Suppressor macrophage (primary cell): ENCODE measurements at places on chromosomes 11 and 22.

DNA sequence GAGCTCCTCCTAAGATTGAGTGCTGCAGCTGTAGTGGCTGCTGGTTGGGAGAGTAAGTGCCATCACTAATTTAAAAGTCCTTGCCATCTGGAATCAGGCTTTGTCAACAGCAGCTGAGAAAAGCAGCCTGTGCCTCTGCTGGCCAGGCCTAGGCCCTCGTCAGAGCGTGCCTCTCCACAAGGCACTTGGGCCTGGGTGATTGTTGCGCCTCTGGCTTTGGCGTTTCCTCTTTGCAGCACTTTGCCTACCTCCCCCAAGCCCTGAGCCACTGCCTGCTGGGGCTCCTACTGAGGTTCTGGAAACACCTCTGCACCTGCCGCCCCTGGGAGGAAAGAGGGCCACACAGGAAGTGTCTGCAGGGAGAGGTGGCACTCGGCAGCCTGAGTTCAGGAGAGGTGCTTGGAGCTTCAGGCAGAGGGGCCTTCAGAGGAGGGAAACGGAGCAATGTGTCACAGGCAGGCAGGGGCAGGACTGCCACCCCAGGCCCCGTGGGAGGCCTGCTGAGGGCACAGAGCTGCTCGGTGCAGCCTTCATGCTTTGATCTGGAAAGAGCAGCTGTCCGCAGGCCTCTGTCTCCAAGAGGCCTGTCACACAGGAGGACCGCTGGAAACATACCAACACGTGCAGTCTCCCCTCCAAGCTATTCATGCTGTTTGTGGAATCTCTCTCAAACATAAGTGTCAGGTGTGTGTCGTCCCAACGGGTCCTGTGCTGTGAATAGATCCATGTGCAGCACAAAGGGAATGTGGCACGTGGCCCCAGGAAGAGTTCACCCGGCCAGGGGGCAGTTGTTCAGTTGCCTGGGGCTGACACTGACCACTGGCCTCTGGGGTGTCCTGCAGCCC, 61.5 kb upstream of the EMID1 start:
- DNase-seq, result no peak

DNA sequence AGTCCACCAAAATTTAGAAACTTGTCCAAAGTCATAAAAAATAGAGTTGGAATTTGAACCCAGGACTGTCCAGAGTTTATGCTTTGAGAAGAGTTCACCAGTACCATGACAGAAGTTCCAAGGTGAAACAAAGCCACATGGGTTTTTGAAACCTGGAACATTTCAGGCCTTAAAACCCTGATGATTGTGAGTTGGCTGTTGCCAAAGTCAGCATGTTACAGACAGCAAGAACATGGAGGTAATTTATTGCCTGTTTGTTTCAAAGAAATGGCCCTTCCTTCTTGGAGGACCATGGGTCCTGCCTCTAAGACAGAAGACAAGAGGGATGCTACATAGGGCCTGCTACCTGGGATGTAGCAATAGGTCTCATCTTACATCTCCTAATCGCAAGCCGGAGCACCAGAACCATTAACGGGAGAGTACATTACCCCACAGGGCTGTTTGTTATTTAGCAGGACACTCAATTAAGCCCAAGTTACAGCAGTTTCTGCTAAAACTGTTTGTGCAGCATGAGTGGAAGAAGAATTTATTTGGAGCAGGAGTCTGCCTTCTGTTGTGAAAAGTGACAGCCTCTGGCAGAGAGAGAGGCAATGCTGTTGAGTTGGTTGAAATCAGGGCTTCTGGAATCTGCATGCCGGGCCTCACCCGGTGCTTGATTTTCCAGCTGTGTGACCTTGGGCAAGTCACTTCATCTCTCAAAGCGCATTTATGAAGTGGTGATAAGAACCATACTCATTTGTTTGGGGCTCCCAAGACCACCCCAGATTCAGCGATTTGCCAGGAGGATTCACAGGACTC, 136.2 kb downstream of the LDLRAD3 start:
- DNase-seq, result no peak

DNA sequence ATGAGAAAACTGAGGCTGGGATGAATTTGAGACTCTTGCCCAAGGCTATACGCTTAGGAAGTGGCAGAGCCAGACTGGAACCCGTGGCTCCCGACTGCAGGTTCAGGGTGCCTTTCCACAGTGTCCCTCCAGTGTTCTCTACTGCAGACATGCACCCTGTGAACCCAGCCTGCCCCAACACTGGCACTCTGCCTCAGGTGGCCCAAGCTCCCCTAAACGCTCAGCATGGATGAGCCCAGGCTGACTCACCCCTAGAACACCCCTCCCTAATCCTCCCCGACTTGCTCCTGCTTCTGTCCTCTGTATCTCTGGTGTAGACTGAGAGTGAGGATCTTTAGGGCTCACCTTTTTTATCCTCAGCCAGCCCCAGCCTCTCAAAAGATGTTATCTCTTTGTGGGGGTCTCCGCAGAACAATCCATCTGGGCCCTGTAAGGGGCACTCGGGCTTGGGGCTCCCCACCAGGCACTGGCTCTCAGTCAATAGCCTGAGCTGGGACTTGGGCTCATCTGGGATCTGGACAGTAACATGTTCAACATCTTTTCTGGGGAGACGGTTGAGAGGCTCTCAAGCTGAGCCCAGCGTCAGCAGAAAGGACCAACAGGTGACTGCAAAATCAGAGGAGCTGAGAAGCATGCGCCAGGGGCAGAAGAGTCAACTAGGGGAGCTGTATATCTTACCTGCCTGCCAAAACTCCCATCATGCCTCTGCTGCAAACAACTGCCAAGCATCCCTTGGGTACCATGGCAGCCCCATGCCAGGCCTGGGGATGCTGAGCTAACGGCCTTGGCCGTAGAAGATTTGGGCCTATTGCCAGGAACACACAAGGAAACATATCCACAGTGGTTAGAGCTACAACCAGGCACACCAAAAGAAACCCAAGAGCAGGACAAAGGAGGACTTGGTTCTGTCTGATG, 176.2 kb downstream of the BUD13 start:
- no peak for DNase-seq

GRCh38 chr11:16380941-16381568, 24.7 kb upstream of the SOX6 start:
- no peak for DNase-seq

DNA sequence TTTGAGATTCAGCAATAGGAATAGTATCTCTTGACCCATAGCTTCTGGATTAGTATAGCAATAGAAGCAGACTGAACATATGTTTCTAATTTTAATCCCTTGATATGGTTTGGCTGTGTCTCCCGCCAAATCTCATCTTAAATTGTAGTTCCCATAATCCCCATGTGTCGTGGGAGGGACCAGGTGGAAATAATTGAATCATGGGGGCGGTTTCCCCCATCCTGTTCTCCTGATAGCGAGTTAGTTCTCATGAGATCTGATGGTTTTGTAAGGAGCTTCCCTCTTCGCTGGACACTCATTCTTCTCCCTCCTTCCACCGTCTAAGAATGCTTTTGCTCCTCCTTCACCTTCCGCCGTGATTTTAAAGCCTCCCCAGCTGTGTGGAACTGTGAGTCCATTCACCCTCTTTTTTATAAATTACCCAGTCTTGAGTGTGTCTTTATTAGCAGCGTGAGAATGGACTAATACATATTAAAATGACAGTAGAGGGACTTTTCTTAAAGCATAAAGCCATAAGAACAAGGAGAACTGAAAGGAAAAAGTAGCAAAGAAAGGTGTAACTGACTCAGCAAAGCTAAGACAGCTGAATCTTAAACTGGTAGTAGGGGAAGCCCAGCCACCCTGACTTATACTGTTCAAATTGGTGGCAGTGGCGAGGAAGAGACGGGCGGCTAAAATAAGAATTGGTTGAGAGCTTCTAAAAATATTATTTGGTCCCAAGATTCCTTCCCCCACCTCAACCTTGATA, 20.3 kb upstream of the SLN start:
- no peak for DNase-seq

- DNase-seq, result no peak
Measured at GRCh38 chr11:36743039-36743438, 145.0 kb upstream of the RAG2 start.

GRCh38 chr11:44595964-44596381, 30.5 kb downstream of the CD82 start:
- no peak for DNase-seq

- no peak for DNase-seq
Measured at GRCh38 chr11:71251151-71251721, 1.1 kb downstream of the SHANK2 start.

DNA sequence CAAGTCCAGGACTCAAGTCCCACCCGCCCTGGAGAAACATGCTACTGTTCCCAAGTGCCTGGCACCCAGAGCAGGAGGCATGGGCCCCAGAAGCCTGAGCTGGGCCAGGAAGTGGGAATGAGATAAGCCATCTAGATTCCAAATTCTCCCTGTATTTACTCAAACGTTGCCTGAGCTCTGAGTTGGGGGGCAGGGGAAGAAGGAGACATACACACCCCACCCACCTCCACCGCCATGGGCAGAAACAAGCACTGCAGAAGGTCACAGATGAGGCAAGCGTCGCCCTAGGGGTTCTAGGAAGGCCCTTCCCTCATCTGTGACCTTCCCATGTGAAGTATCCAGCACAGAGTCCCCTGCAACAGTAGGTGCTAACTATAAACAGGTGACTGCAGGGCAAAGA, 54.0 kb downstream of the PLEKHA7 start:
- no peak for DNase-seq

DNA sequence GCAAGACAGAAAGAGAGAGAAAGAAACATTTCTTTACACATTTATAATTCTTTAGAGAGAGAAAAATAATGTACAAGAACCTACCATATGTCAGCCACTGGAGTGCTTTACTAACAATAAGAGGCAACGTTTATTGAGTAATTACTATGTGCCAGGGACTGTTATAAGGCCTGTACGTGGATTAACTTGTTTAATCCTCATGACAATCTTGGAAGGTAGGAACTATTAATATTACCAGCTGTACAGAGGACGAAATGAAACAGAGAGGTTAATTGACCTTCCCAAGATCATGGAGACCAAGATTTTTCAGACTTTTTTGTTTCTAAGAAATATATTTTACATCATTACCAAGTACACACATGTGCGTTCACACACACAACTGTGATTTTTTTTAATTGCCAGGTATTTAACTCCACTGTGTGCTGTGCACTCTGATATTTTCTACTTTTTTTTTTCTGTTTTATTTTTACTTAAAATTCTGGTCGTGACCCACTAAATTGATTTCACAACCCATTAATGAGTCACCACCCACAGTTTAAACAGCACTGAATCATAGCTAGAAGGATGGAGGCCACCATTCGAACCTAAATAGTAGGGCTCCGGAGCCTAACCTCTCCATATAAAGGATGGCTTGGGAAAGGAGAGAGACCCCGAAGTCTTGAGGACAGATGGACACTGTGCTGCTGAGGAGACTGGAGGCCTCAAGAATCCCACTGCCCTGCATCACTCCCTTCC, 21.4 kb downstream of the CREB3L1 start:
- DNase-seq, result peak; percentile 70

DNA sequence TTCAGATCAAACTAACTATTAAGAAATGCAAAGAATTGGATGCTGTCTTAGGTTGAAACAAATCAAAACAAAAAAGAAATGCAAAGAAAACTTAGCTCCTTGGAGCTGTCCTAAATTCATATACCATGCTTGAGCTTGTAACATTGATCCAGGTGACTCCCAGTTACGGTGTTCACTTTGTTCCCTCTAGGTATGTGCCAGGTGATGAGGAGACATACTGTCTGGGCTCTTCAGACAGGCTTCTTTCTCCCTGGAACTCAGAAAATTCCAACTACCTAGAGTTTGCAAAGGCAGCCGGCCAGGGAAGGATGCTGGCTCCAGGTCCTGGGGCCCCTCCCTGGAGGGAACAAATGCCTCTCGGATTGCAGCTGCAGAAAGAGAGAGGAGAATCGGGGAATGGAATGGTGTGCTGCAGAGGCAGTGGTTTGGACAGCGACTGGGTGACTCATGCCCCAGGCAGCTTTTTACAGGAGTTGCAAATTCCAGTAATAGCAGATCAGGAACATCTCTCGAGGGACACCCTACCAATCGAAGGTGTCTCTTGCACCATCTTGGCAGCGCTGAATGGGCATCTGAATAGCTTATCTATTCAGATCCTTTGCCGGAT, 12.3 kb upstream of the ASPHD2 start:
- no peak for DNase-seq

DNA sequence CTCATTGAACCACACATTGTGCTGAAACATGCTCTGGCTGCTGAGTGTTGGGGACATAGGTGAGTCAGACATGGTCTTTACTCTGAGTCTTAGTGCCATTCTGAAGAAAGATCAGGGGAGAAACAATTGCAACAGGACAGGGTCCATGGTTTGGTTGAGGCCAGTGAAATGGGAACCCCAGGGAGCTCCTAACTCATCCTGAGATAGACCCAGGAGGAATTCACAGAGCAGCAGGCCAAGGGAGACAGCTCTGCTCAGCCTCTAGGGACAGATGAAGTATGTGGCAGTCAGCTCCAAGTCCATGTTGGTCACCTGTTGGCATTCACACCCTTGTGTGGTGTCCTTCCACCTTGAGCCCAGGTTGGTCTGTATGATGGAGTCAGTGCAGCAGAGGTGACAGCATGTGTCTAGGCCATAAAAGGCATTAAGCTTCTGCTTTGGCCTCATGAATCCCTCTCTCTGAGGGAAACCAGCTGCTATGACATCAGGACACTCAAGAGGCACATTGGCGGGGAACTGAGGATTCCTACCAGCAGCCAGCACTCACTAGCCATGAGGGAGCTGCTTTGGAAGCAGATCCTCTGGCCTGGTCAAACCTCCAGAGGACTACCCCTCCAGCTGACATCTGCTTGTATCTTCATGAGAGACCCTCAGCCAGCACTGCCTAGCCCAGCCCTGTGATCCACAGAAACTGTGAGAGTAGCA, 50.3 kb upstream of the MYEOV start:
- DNase-seq, result no peak

GRCh38 chr22:45917146-45917545, 59.8 kb downstream of the WNT7B start:
- DNase-seq, result no peak

GRCh38 chr22:24230911-24231656, 13.8 kb downstream of the GGT5 start:
- DNase-seq, result peak; percentile 62

GRCh38 chr11:90252053-90252452, 29.2 kb upstream of the CHORDC1 start:
- DNase-seq, result no peak

DNA sequence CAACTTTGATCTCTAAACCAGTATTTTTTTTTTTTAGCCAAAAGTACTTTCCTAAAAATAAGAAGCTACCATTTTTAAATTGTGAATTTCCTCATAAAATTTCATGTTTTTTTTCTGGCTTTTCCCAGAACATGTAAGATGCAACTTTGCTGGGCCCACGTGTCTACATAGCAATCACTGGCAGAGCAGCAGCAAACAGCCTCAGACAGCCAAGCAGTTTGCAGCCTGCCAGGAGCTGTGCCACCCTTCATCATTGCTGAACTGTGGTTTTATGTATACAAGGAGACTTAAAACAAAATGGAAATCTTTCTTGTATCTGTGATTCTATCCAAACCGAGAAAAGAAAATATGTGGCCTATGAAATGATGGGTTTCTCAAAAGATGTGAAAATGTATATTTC, 110.2 kb downstream of the GRIA4 start:
- no peak for DNase-seq

- DNase-seq, result peak; percentile 85
Measured at GRCh38 chr11:32829680-32830412, at the start of gene PRRG4. TSS of gene PRRG4 (plus strand) at chr11:32829927. CDS start at chr11:32830530, 603 bp downstream.

DNA sequence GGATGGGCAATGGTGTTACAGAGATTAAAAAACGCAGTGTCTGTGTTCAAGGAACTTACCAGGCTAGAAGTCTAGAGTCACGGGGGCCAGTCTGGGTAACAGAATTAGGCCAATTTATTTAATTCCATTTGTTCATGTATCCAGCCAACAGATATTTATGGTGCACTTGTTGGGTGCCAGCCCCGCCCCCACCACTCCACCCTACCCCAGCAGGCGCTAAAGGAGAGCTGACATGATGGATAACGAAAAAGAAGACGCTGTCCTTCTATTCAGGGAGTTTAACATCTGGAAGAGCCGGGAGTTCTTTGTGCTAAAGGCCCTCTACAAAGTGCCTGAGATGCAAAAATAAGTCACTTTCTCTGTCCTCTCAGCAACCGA, 1.1 kb upstream of the BMAL1 start:
- DNase-seq, result no peak
